ENCODE measurements at places on chromosomes 7 and 10.
A peak's percentile ranks its signal among the peaks of the same experiment; 100 is the strongest.

DNA sequence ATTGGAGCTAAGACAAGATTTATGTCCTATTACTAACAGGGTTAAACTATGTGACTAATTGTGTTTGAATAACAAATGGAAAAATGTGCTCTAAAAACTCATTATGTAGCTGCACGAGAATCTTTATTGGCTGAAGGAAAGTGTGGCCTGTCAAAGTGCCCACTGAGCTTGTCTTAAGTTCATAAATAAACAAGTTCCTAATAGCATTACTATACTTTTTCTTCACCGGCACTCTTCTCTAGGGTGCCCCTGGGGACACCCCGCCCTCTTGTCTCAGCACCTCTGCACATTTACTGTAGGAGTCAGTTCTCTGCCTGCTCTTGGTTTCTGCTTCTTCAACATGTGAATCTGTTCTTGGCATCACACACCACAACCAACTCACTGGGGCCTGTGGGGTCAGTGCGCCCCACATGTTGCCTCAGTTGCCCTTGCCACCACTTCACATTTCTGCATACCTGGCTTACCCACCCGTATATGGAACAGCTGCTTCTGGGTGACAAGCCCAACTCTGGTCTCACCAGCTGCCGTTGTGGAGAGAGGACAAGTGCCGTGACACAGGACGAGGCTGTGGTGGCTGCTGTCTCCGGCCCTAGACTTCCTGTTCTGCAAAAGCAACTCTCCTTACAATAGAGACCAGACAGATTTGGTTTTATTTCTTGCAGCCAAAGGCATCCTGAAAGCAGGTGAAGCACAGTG lies 96.3 kb upstream of the DDC start:
- no peak for DNase-seq

DNA sequence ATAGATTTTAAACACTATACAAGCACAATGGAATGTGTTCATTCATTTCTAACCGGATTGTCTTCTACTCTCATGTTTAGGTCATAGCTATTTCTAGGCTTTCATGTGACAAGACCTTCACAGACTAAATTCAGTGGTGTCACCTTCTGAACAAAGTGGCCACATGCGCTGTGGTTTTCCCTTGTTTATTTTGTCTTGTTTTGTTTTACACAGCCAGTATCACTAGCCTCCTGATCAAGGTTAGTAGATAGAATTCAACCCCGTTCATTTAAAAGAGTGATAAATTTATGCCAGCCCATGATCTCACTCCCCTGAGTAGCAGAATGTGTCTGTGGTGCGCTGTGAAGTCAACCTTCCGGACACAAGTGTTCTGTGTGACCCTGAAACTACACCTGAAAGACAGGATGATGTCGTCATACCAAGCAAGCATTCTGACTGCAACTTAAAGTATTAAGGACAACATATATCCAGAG lies 209.1 kb downstream of the CREB5 start:
- no peak for DNase-seq

DNA sequence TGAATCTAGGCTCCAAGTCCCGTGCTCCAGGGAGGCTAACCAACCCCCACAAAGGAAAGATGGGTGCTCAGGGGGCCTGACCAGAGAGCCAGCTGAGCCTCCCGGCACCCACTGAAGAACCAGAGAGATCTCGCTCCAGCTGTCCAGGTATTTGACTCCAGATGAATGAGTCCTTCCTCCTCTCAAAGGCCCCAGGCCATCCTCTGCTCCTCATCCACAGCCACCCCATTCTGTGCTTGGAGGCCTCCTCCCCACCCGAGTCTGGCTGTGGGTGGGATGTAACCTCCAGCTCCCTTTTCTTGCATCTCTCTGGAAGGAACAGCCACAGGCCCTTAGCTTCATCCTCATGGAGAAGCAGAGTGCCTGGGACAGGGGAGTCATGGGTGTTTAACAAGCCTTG lies 44.6 kb downstream of the VSTM4 start:
- no peak for DNase-seq

- DNase-seq = no peak
Measured at GRCh38 chr10:30431435-30431911, 2.5 kb upstream of the MAP3K8 start.

GRCh38 chr7:140416560-140416959 lies 12.7 kb downstream of the RAB19 start:
- DNase-seq = no peak

DNA sequence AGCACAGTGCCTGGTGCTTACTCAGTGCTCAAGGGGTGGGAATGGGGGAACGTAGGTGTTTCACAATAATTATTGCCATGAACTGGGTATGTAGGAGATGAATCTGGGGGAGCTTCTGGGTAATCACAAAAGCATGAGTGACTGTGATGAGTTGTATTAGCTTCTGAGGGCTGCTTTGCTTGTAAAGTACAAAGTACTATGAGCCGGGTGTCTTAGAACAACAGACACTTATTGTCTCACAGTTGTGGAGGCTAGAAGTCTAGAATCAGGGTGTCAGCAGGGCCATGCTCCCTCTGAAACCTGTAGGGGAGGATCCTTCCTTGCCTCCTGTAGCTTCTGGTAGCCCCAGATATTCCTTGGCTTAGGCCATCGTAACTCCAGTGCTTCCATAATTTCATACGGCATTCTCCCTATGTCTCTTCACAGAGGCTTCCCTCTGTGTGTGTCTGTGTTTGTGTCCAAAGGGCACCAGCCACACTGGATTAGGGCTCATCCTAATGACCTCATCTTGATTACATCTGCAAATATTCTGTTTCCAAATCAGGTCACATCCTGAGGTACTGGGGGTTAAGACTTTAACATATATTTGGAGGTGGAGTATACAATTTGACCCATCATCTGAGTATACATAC lies 84.8 kb upstream of the AGBL3 start:
- peak; percentile 56 for DNase-seq

- no peak for DNase-seq
Measured at GRCh38 chr7:132836746-132837145, 245.1 kb downstream of the CHCHD3 start.

- DNase-seq = no peak
Measured at GRCh38 chr7:140542228-140542603, 62.9 kb upstream of the MKRN1 start.

DNA sequence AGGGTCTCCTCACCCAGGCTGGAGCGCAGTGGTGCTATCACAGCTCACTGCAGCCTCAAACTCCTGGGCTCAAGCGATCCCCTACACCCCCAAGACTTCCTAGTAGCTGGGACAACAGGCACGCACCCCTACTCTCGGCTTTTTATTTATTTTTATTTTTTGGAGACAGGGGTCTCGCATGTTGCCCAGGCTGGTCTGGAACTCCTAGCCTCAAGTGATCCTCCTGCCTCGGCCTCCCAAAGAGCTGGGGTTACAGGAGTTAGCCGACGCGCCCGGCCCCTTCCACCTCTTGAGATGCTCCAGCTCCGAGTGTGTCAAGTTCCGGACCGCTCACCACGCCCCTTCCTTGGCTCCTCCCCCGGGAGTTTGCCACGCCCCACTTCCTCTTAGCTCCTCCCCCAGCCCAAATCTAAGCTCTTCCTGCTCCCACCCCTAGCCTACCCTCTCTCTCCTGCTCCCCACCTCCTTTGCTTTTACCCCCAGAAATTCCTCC lies 6.3 kb downstream of the NAT16 start:
- DNase-seq = no peak

DNA sequence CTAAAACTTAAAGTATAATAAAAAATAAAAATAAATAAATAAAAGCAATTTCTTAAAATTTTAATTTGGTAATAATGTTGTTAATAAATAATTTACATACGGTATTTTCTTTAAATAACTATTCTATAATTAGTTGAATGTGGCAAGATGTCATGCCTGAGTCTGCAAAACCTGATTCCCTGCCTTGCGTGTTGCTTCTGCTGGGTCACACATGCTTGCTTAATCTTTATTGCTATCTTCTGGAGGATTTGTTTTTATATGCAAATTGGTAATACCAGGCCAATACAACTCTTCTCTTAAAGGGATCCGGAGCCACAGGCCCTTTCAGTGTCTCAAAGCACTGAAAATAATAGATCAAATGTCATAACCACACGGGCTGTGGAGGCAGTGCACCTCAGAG lies 59.4 kb upstream of the ABCB5 start:
- no peak for DNase-seq

- no peak for DNase-seq
Measured at GRCh38 chr10:89296220-89296648, 5.6 kb upstream of the IFIT2 start.

GRCh38 chr10:121579656-121580055 lies 18.6 kb downstream of the FGFR2 start:
- DNase-seq = peak; percentile 60

DNA sequence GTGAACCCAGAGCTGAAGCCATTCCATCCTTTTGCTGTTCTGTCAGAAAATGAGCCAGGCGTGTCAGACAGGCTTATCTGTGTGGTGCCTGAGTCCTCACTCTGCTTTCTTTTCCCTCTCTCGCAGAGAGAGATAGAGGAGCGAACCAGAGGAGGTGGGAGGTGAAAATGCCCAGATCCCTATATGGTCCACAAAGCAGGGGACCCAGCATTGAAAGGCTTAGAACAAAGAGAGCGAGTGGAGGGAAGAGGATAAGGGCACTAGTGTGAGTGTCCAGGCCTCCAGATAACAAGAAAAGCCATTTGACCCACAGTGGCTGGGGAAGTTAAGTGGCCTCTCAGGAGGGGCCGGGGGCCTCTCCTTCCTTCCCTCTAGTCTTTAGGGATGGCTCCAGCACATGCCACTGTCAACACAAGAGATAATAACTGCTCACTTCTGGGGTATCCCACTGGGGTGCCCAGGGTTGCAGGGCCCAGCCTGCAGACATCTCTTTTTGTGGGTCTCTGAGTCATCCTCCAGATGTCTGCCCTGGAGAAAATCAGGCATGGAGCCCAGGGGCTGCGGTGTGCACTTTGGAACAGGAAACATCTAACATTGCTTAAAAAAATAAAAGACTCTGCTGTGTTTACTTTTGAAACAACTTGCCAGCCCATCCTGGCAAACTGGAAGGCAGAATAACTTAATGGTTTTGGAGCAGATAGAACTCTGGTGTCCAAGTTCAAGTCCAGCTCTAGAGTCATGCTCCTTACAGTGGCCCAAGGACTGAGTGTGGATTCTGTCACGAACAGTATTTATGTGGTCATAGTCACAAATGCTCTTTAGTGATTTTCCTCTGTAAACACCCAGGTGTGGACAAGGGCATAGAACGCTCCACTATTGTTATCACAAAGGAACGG lies 189.5 kb downstream of the CXCL12 start:
- peak; percentile 65 for DNase-seq

- DNase-seq = no peak
Measured at GRCh38 chr7:5217851-5218331, 27.9 kb downstream of the WIPI2 start.
